ENCODE measurements at places on chromosomes 1 and 21.

GRCh38 chr1:100629391-100629790, 90.2 kb upstream of the VCAM1 start:
- DNase-seq: no peak

DNA sequence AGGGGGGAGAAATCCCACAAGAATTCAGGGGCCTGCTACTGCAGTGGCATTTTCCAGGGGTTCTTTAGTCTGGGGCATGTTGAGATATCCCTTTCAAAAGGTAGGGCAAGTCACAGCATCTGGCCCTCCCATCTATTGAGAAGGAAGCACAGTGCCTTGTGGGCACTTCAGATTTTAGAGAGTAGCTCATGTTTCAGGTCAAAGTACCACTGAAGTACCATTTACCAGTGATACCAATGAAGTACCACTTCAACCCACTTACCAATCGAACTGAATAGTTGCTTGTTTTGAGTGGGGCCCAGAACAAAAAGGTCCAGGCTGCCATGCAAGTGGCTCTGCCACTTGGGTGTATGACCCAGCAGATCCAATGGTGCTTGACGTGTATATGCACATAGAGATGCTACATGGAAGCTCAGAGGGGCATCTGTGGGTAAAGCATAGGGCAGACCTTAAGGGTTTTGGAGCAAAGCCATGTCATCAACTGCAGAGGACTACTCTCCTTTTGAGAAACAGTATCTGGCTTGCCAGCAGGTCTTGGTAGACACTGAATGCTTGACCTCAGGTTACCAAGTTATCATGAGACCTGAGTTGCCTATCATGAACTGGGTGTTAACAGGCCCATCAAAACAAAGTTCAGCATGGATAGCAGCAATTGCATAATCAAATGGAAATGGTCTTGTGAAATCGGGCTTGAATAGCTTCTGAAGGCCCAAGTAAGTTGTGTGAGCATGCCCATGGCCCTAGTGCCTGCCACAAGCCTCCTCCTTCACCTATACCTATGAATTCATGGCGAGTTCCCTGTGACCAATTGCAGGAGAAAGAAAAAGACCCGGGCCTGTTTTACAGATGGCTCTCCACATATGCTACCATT, 23.5 kb downstream of the PLA2G2D start:
- no peak for DNase-seq

- DNase-seq: no peak
These were observed 244.3 kb upstream of the C1orf105 start for GRCh38 chr1:172176206-172176605.

DNA sequence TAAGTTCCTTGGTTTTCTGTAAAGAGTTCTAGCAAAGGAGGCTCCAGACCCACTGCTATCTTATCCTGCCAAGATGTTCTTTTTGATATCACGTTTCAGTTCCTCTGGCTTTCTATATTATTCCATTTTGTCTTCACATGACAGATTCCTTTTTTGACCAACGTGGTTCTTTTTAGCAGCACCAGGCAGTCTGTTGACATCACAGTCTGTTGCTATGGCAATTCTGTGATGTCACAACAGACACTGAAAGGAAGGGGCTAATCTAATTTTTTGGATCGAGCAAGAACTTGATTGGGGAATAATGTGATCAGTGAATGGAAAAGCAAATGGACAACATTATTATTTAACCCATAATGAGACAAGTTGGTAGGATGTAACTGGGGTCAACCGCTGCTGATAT, 64.5 kb upstream of the GOLT1A start:
- no peak for DNase-seq

DNA sequence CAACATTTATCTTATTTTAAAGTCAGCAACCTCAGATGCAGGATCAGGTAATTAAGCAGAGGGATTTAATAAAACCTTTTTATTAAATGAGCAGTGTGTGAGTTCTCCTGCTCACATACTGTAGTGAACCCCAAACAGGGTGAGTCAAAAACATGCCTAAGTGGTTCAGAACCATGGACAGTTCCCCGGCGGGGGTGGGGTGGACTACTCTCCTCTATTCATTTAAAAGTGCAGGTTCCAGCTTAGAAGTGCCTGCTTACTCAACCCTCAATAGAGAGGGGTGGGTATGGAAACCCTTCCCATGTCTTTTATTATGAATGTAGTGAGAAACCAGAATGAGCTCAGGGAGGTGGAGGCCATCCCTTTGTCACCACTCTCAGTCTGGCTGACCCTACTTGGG, 397.9 kb downstream of the HHAT start:
- DNase-seq: no peak

DNA sequence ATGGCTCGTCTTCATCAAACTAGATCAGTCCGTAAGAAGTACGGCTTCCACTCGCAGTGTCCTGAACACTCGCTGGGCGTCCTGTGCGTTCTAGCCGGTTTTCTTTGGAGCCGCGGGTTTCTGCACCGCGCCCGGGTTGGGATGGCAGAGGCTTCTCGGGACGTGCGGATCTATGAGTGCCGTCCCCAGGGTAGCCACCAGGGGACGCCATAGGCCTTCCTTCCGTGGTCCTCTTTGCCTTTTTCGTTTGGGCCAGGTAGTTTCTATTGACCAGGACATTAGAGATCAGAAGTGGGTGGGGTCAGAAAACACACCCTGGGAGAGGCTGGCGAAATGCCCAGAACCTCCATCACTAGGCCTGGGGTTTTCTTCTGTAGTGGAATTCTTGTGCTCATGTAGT, 273.8 kb downstream of the FAM72C start:
- no peak for DNase-seq

- no peak for DNase-seq
These were observed 24.9 kb upstream of the KCNH1 start for GRCh38 chr1:211158866-211159265.

- no peak for DNase-seq
These were observed 3.5 kb upstream of the TLCD4 start for GRCh38 chr1:95113684-95114083.

GRCh38 chr21:41169701-41170100, 1.7 kb downstream of the BACE2 start:
- DNase-seq: no peak

All from activated T-helper 1 cell treated with anti-CD3 and anti-CD28 coated beads, Interleukin-2, amount 50 U/mL, for 16 hours (primary cell).